Stimulated activated CD4-positive, alpha-beta T cell treated with anti-CD3 and anti-CD28 coated beads, Interleukin-4, amount 100 ng/mL, for 4 hours (primary cell): ENCODE measurements at places on chromosomes 7 and 10.

DNA sequence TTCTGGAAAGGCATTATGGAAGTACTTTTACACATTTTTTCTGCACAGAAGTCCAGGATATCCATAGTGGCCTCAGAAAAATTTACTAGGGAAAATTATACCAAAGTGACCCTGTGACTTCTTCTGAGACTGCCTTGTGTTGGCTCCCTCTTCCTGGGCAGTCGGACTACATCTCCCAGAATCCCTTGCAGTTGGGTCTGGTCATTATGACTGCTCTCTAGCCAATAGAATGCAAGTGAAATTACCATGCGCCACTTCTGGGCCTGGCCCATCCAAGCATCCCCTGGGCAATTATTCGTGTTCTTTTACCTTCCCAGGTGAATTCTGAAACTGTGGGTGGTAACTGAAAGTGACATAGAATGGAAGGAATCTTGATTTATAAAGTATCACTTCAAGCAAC lies 430.9 kb downstream of the ACTR3B start:
- DNase-seq: no peak

GRCh38 chr10:125448596-125448995 lies 234.4 kb downstream of the TEX36 start:
- no peak for DNase-seq

- DNase-seq: no peak
Observed at GRCh38 chr7:4645246-4645645, 36.8 kb upstream of the FOXK1 start.

DNA sequence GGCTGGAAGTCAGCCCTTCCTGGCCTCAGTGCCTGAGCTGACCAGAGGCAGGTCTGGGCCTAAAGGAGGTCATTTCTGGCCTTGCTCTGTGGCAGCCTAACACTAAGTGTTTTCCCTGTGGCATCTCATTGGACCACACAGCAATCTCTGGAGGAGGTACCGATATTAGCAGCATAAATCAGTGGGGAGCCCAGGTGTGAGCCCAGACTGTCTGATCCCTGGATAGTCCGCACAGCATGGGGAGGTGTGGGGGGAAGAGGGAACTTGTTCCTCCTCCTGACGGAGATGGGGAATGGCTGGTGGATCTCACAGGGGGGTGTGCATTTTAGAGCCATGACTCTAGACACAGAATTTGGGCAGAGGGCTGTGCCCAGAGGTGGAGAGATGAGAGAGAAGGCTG lies 11.0 kb upstream of the PPIF start:
- no peak for DNase-seq

GRCh38 chr7:10192074-10192473 lies 781.6 kb upstream of the PHF14 start:
- no peak for DNase-seq

- DNase-seq: no peak
Observed at GRCh38 chr7:6268023-6268900, 4.2 kb downstream of the CYTH3 start.

DNA sequence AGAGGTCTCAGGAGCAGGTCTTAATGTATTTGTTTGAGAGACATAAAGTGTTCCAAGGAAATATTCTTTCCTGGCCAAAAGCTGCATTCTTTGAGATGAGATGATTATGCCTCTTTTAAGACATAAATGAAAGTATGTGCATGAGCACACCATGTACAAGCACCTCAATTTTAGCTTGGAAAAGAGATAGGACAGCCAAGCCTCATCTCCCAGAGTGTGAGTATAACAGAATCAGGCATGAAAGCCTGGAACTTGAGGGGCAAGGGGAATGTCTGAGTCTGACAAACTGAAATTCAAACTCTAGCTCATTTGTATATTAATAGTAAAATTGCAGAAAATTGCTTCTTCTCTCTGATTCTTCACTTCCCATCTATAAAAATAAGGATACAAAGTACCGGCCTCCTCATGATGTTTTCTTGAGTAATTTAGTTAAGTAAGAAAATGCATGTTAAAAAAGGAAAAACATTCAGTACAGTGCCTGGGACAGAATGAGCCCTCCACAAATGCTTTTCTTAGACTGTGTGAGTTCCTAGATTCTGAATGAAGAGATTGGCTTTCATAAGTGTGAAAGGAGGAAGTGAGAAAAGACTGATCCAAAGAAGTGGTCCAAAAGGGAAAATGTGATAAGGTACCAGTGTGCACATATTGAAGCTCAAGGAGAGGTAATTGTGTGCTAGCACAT lies 1260.9 kb upstream of the SORCS1 start:
- no peak for DNase-seq

DNA sequence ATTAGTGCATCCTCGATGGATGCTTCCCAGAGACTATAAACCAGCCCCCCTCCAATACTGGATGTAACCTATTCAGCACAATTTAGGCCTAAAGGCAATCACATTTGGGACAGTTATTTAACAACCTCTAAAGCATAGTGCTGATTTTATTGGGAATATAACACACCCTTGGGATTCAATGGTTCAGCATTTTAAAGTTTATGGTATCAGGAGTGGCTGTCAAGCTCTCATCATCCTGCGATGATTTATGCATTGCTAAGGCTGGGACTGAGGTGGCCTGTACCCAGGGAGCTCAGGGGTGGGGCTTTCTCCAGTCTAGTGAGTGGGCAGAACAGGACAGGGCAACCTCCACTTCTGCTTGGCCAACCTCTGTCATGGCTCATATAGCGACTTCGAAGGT lies 464.9 kb downstream of the INHBA start:
- DNase-seq: no peak

GRCh38 chr7:41579961-41580935 lies 122.6 kb downstream of the INHBA start:
- no peak for DNase-seq

- DNase-seq: no peak
Observed at GRCh38 chr7:11332186-11332864, 358.7 kb downstream of the PHF14 start.

DNA sequence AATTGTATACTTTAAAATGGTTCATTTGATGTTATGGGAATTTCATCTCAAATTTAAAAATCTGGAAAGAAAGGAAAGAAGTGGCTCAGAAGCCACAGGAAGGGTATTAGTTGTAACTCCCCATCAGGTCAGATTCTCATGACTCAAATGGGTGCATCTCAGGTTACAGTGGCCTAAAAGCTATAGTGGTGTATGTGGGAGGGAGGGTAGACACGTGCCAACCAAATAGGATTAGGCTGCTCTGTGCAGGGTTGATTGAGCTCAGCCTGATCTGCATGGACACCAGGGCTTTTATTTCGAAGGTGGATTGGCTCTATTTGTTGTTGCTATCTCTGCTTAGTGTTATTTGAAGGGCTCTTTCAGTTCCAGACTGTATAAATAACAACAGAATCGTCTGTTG lies 121.5 kb upstream of the PRR15 start:
- DNase-seq: no peak

DNA sequence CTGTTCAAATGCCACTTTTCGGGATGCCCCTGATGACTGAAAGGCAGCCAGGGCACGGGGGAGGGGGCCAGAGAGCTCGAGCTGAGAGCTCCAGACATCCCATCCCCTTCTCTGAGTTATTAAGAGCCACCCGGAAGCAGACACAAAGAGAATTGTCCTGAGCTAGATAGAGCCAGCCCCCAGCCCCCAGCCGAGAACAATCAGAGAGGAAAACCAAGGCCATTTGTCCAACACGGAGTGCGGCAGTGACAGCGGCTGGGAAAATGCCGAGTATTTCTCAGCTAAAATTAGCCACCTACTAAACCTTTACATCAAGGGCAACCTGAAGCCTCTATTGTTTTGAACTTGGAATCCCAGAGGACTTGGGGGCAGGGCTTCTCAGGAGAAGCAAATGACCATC lies 51.0 kb downstream of the UNC5B start:
- no peak for DNase-seq

GRCh38 chr10:129522041-129522585 lies 55.1 kb downstream of the MGMT start:
- DNase-seq: no peak

DNA sequence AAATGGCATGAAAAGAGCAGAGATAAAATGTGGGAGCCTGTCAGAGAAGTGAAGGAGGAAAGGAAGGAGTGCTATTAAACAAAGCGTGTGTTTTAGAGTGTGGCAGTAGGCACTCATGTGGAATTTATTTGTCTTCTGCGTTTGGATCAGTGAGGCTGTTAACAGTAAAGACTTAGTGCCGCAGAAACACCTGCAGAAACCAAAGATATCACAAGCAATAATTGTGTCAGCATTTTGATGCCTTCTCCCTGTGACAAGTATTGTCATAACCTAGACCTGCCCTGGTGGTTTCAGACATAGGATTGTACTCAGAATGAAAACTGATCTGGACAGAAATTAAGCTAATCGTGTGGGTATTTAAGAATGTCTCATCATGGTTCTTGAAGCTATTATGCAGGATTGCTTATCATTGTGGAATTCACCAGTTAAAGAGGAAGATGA lies 191.0 kb downstream of the CAMK1D start:
- no peak for DNase-seq

- no peak for DNase-seq
Observed at GRCh38 chr7:151695951-151696541, 176.4 kb upstream of the RHEB start.

- no peak for DNase-seq
Observed at GRCh38 chr10:55630491-55631056, 730.5 kb downstream of the ZWINT start.

- DNase-seq: no peak
Observed at GRCh38 chr7:131285556-131285955, 42.1 kb upstream of the MKLN1 start.

GRCh38 chr7:7521259-7521658 lies 14.4 kb downstream of the COL28A1 start:
- no peak for DNase-seq

DNA sequence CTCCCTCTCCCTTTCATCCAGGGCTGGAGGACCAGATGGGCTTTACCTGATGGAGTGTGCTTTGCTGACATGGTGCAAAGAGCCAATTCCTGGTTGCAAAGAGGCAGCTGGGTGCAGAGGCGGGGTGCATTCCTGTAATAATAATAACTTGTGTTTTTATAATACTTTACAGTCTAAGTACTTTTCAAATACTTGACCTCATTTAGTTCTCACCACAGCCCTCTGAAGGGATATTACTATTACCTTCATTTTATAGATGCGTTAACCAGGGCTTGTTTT lies 70.4 kb downstream of the TCF7L2 start:
- DNase-seq: no peak

DNA sequence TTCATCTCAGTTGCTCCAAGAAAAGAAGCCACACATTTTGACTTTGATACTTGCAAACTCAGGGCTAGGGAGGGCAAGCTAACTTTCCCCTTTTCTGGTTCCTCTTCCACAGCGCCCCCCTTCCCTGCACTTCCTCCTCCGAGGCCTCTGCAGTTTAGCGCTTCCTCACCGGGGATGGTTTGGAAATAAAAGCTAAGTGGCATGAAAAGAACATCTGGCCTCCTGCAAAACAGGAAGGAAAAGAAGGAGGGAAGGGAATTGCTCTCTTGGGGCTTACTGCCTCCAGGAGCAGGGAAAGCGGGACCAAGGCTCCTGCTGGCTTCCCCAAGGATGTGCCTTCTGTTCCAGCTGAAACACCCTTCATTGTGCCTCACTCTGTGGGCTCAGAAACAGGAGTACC lies 42.3 kb downstream of the PRKCQ start:
- DNase-seq: no peak

GRCh38 chr10:132937861-132938260 lies 4.5 kb downstream of the CFAP46 start:
- DNase-seq: no peak

GRCh38 chr10:73969224-73969841 lies 28.6 kb upstream of the VCL start:
- DNase-seq: no peak

- DNase-seq: no peak
Observed at GRCh38 chr7:88888684-88889083, 93.1 kb upstream of the TEX47 start.

- no peak for DNase-seq
Observed at GRCh38 chr10:132943791-132944404, 1.5 kb upstream of the CFAP46 start.

- no peak for DNase-seq
Observed at GRCh38 chr10:24277771-24278170, 68.8 kb downstream of the KIAA1217 start.
